ENCODE measurements at places on chromosomes 16 and 17. TPM values are rescaled to one million over a fixed set of nuclear protein-coding genes. Genes with fewer than 3 reads are reported as not detected.

FBXO39 gene
- total RNA-seq = not detected

ZFP3 gene
- 2.7 TPM for total RNA-seq

NPIPB13 gene
- 18.6 TPM for total RNA-seq

TBC1D24 gene
- total RNA-seq = 3.8 TPM

EVPLL gene
- not detected for total RNA-seq

KRT24 gene
- total RNA-seq = not detected

MYO15B gene
- total RNA-seq = 271 TPM

TLCD1 gene
- total RNA-seq = 0.73 TPM

METTL16 gene
- total RNA-seq = 69.5 TPM

AATK gene
- total RNA-seq = 0.72 TPM

THRA gene
- 34.6 TPM for total RNA-seq

MYO15A gene
- total RNA-seq = 1.8 TPM

OR1F1 gene
- total RNA-seq = not detected

BTBD17 gene
- total RNA-seq = not detected

NPTX1 gene
- 0.30 TPM for total RNA-seq

ADAP2 gene
- 0.14 TPM for total RNA-seq

ZSCAN10 gene
- total RNA-seq = not detected

ACAP1 gene
- total RNA-seq = 432 TPM

TEKT1 gene
- total RNA-seq = not detected

TCAP gene
- 5.2 TPM for total RNA-seq

PRR35 gene
- not detected for total RNA-seq

KRT27 gene
- total RNA-seq = not detected

ARL5C gene
- not detected for total RNA-seq

Data from CD8-positive, alpha-beta T cell (primary cell).